Stimulated activated CD4-positive, alpha-beta T cell treated with anti-CD3 and anti-CD28 coated beads, Interleukin-12 subunit alpha, Interleukin-12 subunit beta, amount 100 ng/mL, for 4 hours (primary cell): ENCODE measurements at places on chromosomes 11 and 22.
A peak's percentile ranks its signal among the peaks of the same experiment; 100 is the strongest.

- no peak for DNase-seq
Observed at GRCh38 chr11:45248501-45249011, 37.6 kb downstream of the SYT13 start.

DNA sequence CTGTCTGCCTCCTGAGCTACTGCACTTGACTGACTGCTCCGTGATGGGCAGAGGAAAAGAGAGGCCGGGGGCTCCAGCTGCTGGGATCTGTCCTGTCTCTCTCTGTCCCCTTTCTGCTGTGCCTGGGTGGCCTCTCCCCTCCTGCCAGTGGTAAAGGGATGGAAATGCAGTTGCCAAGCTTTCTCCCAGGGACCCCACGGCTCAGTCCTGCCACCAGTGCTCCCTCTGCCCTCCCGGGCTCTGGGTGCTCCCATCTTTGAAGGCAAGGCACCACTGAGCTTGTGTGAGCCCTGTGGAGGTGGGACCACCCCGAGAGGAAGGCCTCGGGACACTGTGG, 32.0 kb downstream of the NADSYN1 start:
- no peak for DNase-seq

GRCh38 chr11:126464796-126465195, 109.3 kb downstream of the ST3GAL4 start:
- DNase-seq: no peak

GRCh38 chr11:78914503-78914902, 339.8 kb upstream of the NARS2 start:
- no peak for DNase-seq

DNA sequence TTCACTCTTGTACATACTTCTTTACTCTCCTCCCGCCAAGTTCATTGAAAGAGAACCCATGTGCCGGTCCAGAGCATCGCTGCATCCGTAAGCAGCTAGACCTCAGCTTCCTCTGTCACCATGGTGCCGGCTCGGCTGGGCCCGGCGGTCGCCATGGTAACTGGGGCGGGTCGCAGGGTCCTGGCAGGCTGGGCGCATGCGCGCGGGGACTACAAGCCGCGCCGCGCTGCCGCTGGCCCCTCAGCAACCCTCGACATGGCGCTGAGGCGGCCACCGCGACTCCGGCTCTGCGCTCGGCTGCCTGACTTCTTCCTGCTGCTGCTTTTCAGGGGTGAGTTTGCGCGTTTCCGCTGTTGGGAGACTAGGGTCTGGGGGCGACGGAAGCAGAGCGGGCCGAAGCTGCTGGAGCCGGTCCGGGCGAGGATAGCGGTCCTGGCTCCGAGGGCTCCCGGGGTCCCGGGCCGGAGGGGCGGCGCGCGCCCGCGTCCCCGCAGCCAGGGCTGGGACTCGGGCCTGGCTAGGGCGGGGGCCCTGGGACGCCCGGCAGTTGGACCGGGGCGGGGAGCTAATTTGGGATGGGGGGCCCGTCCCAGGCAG, at the start of gene JAM3:
TSS of gene JAM3 (plus strand) at position 244 of the 597 bp plus-strand sequence. CDS start at position 256, 12 bp downstream.
- peak; percentile 97 for DNase-seq

DNA sequence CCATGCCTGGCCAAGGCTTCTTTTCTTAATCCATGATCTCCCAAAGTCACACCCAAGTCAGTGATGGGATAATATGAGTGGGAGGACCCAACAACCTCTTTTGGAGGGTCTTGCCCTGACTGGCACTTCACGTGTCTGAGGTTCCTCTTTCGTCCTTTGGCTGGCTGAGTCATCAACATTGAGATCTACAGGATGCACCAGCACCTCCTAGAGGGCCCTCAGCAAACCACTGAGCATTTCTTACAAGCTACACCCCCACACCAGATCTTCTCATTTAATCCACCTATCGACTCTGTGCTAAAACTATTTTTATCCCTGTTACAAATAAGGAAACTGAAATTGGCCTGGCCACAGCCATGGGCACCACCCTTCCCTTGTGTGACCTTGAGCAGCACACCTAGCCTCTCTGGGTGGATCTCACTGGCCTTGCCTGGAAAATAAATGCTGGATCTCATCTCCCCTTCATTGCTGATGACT, 63.4 kb downstream of the FLI1 start:
- peak; percentile 47 for DNase-seq

- DNase-seq: no peak
Observed at GRCh38 chr11:65214212-65214845, 32.6 kb downstream of the CAPN1 start.

DNA sequence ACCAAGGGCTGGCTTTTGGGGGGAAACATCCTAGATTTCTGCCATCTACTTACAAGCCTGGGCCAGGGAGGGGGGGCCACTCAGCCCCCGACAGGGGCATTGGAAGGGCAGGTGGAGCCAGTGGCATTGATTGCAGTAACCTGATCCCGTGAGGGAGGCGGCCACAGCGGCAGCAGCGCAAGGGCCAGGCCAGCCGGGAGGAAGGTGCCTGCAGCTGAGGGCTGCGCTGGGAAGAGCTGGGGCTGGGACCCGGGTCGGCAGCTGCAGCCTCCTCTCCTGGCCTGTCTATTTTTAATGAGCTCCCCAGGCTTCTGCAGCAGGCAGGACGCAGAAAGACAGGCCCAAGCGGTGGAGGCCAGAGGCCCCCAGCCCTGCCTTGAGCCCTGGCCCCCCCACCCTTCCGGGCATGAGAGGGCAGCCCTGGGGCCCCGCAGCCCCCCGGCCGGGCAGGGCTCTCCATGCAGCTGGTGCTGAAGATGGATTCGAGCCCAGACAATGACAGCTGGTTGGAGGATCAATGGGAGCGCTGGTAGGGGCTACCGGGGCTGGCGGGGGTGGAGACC, 10.6 kb downstream of the FREY1 start:
- no peak for DNase-seq

DNA sequence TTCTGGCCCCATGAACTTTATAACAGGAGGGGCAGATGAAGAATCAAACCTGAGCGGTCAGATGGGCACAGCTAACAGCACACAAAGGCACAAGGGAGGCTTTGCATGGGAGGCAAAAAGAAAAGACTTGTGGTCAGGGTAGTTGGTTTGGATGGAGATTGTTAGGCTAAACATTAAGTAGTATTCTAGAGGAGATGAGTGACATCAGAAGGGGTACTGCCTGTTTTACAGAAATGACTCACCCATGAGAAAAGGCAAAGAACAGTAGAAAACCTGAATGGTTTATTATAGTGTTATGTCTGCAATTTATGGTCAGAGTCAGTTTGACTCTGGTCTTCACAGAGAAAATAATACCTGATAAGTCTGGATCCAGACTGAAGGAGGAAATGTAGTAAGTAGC, 129.8 kb upstream of the KIRREL3 start:
- no peak for DNase-seq

- peak; percentile 1 for DNase-seq
Observed at GRCh38 chr11:76048763-76049162, 157.5 kb downstream of the WNT11 start.

DNA sequence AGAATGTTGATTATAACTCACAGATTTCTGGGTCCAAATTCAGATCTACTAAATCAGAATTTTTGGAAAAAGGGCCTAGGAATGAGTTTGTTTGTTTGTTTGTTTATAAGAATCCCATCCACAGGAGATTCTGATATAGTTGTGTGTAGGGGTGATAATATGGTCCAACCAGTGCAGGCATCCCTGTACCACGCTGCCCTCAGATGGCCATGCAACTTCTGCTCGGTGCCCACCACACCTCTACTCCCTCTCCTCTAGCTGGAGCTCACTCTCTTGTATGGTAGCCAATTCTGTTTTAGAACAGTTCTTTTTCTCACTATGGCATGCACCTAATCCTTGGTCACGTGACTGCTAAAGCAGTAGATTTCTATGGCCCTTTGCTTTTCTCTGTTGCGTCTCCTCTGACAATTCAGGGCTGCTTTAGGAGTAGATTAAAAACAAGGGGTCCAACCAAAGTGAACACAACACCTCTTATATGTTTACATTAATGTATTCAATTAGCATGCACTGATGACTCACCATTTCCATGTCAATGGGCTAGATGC, 103.3 kb upstream of the KCNA4 start:
- no peak for DNase-seq

GRCh38 chr11:11770296-11770695, 71.5 kb upstream of the USP47 start:
- DNase-seq: no peak

DNA sequence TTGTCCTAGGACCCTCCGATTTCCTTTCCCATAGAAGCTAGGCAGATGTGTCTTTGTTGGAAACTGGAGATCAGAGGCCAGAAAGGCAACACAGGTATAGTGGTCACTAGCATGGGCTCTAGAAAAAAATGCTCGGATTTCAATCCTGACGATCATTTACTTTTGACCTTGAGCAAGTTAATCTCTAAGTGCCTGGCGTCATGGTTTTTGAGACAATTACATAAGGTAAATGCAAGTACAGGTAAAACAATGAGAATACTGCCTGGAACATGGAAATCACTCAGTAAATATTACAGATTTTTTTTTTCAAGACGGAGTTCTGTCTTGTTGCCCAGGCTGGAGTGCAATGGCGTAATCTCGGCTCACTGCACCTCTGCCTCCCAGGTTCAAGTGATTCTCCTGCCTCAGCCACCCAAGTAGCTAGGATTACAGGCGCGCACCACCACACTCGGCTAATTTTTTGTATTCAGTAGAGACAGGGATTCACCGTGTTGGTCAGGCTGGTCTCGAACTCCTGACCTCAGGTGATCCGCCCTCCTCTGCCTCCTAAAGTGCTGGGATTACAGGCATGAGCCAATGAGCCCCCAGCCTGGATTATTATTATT, 1.1 kb upstream of the DENND5A start:
- DNase-seq: no peak

- DNase-seq: no peak
Observed at GRCh38 chr11:119091178-119091577, 6.5 kb downstream of the HMBS start.
